ENCODE measurements at places on chromosomes 11 and 22. TPM values are rescaled to one million over a fixed set of nuclear protein-coding genes. Genes with fewer than 3 reads are reported as not detected.

The SCN4B gene
- total RNA-seq: 0.57 TPM

The TIGD3 gene
- 1.8 TPM for total RNA-seq

The CSNK2A3 gene
- 0.83 TPM for total RNA-seq

The OR52K1 gene
- total RNA-seq: 0.04 TPM

The EHF gene
- 9.0 TPM for total RNA-seq

The ART1 gene
- total RNA-seq: not detected

The SGSM1 gene
- 3.1 TPM for total RNA-seq

The FGF19 gene
- 1.0 TPM for total RNA-seq

The LRRC4C gene
- 3.1 TPM for total RNA-seq

The ANKRD42 gene
- total RNA-seq: 9.2 TPM

The TENM4 gene
- total RNA-seq: 18.4 TPM

The CLCF1 gene
- 13.2 TPM for total RNA-seq

The MIOX gene
- total RNA-seq: not detected

DNA sequence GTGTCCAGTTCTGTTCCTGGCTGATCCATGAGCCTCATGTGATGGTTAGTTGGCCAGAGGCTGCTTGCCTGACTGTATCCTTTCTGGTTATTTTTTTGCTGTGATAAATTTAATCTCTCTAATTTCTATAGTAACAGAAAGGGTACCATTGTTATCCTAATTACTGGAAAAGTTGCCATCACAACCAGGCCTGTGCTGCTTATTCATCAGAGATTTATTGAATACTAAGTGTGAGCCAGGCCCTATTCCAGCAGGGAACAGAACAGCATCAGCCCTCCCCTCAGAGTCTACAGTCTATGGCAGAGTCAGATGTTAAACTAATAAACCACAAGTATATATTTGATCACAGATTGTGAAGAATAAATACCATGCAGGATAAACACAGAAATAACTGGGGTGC is 86.8 kb downstream of the DEPDC5 start:
- DNase-seq: no peak

DNA sequence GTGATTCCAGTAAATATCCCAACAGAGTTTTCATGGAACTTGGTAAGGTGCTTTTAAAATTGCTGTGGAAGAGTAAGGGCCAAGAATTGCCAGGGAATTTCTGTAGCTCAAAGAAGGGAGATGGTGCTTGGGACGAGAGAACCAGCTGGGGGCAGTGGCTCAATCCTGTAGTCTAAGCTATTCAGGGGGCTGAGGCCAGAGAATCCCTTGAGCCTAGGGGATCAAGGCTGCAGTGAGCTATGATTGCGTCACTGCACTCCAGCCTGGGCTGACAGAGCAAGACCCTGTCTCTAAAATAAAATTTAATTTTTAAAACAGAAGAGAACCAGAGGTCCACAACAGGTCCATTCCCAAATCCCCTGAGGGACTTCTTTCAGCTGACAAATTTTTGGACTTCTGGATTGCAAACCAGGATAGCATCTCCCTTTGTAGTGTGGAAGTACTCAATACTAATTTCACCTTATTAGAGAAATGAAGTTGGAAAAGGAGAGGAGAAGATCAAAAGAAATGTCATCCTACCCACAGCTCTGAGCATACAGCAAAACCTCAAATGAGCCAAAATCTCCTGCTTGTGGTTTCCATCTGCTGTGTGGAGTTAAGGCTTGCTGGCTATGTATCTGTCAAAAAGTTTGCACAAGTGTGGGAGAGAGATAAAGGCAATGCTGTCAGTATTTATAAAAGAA is 59.2 kb upstream of the CLPB start:
- DNase-seq: peak; percentile 10

GRCh38 chr11:26322335-26323067 is 9.4 kb upstream of the ANO3 start:
- DNase-seq: no peak

- DNase-seq: peak; percentile 79
Observed at GRCh38 chr22:42697542-42698013, 23.1 kb downstream of the A4GALT start.

DNA sequence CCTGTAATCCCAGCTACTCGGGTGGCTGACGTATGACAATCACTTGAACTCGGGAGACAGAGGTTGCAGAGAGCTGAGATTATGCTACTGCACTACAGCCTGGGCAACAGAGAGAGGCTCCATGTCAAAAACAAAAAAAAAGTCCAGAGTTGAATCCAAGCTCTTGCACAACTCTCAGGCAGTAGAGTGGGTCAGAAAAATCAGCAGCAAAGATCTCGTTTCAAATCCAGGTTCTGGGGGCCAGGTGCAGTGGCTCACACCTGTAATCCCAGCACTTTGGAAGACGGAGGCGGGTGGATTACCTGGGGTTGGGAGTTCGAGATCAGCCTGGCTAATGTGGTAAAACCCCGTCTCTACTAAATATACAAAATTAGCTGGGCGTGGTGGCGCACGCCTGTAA is 24.9 kb downstream of the CLPB start:
- DNase-seq: no peak

GRCh38 chr22:46036558-46037408 is 59.8 kb upstream of the WNT7B start:
- DNase-seq: peak; percentile 67

DNA sequence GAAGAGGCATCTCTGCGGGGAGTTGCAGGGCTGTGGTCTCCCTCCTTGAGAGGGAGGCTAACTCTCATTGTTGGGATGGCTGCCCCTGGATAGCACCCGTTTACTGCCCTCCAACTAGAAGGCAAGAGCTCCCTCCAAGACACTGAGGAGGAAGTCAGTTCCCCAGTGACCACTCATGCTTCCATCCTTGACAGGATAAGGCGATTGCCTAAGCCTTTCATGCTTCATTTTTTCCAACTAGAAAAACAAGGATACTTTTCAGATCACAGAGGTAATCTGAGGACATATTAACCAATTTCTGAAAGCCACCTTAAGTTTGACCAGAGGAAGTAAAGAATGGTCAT is 186.6 kb downstream of the MAML2 start:
- no peak for DNase-seq

DNA sequence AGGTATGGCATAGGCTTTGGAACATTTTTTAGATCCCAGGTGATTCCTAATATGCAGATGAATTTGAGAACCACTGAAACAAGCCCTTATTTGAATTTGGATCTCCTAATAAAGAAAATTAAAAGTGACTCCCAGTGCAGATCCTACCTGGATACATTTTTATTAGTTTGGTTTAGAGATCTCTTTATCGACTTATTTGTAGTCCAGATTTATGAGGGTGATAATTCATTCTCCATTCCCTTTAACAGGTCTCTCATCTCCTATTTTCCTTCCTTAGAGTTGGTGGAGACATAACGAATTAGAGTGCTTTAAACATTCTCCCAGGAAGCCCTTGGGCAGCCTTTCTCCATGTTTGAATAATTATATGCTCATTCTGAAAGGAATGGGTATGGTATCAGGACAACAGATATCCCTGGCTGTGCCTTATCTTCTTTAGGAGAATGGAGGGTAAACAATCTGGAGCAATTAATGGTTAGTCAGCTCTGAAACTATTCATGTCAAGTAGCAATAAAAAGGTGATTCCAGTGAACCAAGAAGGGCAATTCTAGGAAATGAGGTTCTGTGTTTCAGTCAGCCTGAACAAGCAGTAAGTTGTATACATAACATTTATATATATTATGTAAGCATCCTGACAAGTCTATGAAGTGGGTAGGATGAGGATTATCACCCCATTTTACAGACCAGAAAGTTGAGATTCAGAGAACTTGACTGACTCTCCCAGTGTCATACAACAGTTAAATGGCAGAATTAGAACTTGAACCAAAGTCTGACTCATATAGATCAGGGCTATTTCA is 53.9 kb upstream of the RCE1 start:
- peak; percentile 48 for DNase-seq

GRCh38 chr11:109512680-109513079 is 90.7 kb downstream of the C11orf87 start:
- no peak for DNase-seq

GRCh38 chr22:35746946-35747703 is 29.5 kb downstream of the APOL5 start:
- DNase-seq: no peak

- DNase-seq: no peak
Observed at GRCh38 chr11:69229511-69229910, 64.4 kb upstream of the MYEOV start.

DNA sequence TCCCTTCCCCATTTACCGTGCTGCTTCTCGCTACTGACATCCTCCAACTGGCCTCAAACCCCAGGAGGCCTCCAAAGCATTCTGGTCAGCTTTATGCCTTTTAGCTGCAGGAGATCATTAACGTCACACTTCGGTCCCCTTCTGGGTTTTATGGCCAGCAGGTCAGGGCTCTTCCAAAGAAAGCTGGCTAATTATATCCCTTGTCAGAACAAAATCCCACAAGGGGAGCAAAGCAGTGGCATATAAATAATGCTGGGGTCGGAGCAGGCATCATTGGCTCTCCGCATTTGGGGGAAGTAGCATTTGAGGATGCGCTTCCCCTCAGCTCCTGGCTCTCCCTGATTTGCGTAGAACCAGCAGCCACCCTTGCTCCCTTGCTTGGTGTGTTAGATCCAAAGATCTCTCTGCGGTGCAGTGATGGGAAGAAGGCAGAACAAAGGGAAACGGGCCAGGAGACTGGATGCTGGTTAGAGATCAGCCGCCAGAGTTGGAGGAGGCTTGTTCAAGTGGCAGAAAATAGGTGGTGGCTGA is 117.4 kb downstream of the DBX1 start:
- no peak for DNase-seq

DNA sequence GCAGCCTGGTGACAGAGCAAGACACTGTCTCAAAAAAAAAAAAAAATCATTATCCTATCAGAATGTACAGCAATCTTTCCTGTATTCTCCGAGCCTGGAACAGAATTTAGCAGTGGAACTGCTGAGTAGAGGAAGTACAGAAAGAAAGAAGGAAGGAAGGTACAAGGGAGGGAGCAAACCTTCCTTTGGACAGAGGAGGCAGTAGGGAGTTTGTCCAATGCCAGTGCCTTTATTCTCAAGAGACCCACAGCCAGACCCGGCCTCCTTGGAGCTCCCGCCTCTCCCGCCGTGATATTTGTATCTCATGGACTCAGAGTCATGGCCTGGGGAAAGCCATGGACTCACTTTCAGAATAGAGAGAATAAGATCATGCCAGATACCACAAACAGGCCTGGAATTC is 37.7 kb upstream of the LRRC55 start:
- no peak for DNase-seq

- peak; percentile 62 for DNase-seq
Observed at GRCh38 chr11:110000031-110000502, 93.1 kb upstream of the ZC3H12C start.

DNA sequence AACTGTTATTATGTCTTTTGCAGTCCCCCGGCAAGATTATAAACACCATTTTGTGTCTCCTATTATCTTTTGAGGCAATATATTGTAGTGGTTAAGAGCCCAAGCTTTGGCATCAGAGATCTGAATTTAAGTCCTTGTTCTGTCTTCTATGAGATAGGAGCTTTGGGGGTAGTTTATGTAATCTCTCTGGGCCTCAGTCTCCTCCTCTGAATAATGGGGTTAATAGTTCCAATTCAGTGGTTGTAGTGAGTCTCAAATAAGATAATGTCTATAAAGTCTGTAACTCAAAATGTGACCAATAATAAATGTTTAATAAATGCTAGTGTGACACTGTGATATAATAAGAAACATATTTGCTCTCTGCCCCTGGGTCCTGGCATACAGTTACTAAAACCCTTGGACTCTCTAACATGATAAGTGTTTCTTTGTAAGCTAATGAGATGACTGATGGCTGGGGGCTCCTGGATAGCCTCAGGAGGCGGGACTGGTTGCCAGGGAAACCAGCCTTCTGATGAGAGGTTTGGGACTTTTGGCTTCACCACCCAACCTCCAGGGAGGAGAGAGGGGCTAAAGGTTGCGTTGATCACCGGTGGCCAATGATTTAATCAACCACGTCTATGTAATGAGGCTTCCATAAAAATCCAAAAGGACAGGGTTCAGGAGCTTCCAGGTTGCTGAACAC is 183.4 kb upstream of the MTMR2 start:
- no peak for DNase-seq

GRCh38 chr22:45291931-45292290 is 7.2 kb downstream of the UPK3A start:
- no peak for DNase-seq

- DNase-seq: no peak
Observed at GRCh38 chr11:94127638-94128037, 1.0 kb upstream of the PANX1 start.

Measured in hepatocyte (in vitro differentiated cells).